ENCODE measurements at places on chromosomes 5 and 9. TPM values are rescaled to one million over a fixed set of nuclear protein-coding genes. Genes with fewer than 3 reads are reported as not detected.

DNA sequence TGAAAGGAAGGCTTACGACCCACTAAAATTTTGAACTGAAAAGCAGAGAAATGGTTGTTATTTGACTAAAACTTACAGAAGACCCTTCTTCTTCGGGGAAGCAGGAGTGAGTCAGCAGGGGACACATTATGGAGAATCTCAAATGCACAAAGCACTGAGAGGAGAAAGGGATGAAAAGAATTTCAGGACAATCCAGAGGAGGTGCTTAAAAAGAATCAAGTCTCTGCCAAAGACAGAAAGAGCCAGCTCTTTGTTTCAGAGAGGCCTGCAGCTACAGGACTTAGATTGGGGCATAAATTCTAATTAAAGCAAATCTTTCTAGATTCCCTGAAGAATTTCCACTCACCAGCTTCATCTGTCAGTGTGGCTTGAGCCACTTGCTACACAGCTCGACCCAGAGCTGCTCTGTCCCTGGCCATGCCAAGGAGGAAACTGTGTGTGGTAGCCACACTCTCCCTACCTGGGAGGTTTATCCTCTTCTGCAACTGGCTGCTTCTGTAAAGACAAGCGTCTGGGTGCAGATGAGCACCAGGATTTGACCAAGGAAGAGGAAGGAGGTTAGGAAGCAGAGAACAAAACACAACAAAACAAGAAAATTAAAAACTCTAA is 89.9 kb downstream of the SEMA5A start:
- DNase-seq = no peak

DNA sequence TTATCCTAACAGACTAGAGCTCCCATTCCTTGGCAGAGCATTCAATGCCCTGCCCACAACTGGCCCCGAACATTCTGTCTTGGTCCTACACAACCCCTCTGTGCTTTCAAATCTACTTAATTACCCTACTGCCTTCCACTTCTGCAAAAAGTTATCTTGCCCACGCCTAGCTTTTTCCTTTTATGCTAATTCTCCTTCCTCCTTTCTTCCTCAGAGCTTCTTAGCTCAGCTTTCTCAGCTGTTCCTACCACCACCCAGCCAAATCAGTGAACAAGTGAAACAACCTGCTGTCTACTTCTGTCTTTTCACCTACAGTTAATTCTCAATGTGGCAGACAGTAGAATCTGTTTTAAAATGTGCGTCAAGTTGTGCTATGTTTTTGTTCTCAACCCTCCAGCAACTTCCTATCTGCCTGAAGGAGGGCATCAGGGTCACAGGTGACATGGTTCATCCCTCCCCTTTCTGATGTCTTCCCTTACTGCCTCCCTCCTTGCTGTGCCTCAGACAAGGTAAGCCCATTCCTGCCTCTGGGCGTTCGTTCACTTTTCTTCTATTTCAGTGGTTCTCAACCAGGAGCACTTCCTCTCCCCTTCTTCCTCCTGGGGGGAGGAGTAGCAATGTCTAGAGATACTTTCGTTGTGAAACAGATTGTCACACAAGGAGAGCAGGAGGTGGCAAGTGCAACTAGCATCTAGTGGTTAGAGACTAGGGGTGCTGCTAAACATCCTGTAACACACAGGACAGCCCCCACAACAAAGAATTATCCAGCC is 1.3 kb upstream of the REEP5 start:
- DNase-seq = no peak

Gene PCDHB16
- polyA plus RNA-seq = 4.8 TPM

- DNase-seq = no peak
Observed at GRCh38 chr9:75445144-75445543, 356.8 kb downstream of the OSTF1 start.

DNA sequence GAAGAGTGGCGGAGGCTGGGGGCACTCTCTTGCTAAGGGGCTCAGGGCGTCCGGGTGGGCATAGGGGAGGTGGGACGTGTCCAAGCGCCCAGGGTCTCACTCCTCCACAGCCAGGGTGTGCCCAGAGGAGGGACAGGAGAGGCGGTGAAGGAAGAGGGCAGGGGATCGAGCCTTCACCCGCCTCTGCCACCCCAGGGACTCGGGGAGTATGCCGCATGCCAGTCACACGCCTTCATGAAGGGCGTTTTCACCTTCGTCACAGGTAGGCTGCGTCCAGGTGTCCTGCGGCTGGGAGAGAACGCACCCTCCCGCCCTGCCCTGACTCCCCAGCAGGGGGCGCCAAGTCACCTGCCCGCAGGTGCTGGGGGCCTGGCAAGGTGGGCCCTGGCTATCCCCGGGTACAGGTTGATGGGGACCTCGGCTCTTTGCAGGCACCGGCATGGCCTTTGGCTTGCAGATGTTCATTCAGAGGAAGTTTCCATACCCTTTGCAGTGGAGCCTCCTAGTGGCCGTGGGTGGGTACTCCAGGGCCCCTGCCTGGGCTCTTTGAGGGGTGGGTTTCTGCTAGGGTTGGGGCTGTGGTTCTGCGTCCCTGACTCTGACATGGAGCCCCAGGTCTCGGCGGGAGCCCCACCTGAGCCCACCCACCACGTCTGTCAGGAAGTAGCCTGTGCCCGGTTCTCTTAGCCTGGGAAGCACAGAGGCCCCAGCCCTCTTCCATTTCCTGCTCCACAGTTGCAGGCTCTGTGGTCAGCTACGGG is 552 bp downstream of the TMEM141 start:
- peak; percentile 43 for DNase-seq

DNA sequence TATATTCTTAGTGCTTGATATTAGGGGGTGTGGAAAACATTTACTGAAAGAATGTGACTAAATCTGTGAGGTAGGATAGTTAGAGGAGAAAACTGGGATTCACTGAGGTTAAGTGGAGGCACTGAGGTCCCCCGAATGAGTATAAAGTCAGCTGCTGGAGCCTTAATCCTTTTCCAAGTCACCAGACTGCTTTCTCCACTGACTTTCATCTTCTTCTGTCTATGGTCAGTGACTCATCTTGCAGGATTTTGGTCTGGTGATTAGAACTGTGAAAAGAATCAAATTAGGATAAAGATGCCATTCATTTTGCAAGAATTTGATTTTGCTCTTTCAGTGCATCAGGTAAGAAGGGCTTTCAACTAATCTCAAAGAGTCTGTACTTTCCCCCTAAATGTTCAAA is 89.3 kb upstream of the ALDH1A1 start:
- DNase-seq = peak; percentile 52

GRCh38 chr5:132298298-132299212 is 4.4 kb downstream of the SLC22A4 start:
- no peak for DNase-seq

DNA sequence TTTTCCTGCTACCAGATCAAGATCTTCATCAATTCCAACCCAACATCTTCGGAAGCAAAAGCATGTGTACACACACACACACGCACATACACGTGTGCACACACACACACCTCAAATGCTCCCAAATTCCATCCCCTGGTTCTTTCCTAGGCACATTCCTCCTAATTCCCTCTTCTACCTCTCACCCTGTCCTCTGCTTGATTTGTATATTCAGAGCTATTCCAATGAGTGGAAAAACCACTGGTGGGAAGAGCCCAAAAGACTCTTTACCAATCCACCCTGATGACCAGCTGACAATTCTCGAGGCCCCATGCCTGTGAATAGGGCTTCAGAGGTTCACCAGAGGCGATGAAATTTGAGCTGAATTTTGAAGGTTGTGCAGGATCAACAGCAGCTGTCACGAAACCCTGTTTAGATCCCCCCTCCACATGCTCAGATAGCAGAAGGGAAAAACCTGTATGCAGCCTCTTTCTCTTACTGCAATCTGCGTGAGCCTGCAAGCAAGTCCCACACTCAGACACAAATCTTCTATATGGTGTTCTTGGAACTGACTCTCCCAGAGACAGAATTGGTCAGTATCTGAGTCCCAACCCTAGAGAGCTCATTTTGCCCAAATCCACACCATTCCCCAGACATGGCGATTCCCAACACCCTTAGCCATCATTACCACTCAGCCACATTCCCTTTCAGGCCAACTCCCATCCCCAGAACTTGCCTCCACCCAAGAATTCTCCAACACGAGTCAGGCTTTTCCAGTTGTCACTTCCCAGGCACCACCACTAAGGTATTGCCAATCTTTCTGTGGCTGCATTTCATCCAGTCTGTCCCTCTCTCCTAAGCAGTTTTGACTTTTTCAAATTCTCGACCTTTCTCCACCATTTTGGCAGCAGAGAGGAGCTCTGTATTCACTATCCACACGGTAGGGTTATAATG is 4.3 kb upstream of the TRIO start:
- no peak for DNase-seq

Gene LCP2
- not detected for polyA plus RNA-seq
